ENCODE measurements at places on chromosomes 4 and X.
A peak's percentile ranks its signal among the peaks of the same experiment; 100 is the strongest.

DNA sequence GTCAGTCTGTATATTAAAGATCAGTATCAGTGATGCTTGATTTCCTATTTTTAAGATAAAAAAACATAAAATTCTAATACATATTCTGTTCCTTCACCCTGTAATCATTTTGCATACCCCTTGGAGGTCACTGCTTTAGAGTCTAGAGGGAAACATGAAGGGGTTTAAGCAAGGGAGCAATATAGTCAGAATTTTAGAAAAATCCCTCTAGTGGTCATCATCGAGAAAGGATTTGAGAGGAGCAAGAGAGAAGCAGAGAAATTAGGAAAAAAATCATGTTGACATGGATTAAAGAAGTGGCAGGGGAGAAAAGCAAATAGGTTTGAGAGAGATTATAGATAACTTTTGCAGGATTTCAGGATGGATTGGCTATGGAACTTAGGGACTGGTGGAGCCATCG is 11.1 kb downstream of the APEX2 start:
- no peak for DNase-seq

- DNase-seq: no peak
Measured at GRCh38 chr4:155907556-155907955, 4.1 kb downstream of the TDO2 start.

- no peak for DNase-seq
Measured at GRCh38 chr4:41205854-41206460, 8.4 kb downstream of the APBB2 start.

GRCh38 chrX:19647731-19648588 is 132.7 kb upstream of the MAP3K15 start:
- no peak for DNase-seq

DNA sequence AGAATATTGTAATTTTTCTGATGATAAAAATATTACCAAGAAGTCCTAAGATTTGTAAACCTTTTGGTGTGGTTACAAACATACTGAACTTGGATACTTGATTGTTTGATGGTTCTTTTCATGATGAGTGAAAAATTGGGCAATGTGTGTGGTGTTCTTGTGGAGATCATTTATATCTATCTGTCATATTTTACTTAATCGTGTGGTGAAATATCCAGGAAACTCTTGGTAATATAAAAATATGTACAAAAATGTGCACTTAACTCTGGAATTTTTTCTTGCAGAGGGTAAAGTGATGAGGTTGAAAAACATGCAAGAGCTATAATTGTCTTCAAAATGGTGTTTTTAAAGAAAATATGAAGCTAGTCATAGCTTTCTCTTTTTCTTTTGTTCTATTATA is 2.8 kb downstream of the DCUN1D4 start:
- no peak for DNase-seq

- DNase-seq: no peak
Measured at GRCh38 chrX:20311505-20311904, 44.8 kb upstream of the RPS6KA3 start.

DNA sequence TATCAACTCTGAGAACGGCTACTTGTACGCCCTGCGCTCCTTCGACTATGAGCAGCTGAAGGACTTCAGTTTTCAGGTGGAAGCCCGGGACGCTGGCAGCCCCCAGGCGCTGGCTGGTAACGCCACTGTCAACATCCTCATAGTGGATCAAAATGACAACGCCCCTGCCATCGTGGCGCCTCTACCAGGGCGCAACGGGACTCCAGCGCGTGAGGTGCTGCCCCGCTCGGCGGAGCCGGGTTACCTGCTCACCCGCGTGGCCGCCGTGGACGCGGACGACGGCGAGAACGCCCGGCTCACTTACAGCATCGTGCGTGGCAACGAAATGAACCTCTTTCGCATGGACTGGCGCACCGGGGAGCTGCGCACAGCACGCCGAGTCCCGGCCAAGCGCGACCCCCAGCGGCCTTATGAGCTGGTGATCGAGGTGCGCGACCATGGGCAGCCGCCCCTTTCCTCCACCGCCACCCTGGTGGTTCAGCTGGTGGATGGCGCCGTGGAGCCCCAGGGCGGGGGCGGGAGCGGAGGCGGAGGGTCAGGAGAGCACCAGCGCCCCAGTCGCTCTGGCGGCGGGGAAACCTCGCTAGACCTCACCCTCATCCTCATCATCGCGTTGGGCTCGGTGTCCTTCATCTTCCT is 2.7 kb downstream of the PCDH10 start:
- peak; percentile 49 for DNase-seq

- DNase-seq: no peak
Measured at GRCh38 chr4:119238068-119238722, 25.7 kb downstream of the USP53 start.

GRCh38 chr4:170089274-170089667 is 485 bp downstream of the AADAT start:
- DNase-seq: no peak

DNA sequence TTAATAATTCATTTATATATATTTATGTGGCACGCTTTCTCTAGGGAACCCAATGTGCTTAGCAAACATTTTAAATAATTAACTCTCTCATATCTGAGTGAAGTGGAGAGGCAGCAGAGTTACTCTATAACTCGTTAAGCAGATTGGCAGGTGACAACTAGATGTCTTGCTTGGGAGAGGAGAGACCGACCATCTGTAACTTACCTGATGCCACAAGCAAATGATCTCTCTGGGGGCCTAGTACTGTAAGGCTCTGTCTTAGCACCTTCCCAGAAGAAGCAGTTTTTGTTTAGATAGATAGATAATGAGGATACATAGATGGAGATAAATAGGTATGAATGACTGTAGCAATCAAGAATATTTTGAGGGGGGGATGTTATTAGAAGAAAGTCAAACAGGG is 11.9 kb upstream of the SEL1L3 start:
- no peak for DNase-seq

DNA sequence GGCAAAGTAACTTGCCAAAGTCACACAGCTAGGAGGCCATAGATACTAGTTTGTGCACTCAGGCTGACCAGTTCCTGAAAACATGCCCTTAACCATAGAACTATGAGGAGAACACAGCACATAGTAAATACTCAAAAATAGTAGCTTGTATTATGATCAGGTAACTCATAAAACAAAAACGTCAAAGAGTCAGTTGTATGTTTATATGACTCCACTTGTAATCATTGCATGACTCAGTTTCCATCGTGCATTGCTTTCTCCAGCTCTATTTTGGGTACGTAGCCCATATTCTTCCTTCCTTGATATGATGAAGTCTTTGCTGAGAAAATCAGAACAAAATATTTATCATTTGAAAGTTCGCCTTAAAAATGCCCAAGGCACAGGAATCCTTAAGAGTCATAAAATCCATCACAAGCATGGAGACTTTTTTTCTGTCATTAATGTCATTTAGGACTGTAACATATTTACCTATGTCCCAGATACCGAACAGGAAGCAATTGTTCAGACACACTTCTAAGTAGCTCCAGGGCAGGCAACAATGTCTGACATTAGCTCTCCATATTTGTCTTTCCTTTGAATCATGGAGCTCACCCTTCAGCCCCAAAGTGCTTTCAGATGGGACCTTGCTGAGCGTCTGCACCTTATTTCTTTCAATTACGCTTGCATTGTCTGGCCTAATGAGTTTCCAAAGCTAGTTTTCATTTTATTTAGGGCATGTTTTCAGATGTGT is 11.2 kb upstream of the MID1 start:
- no peak for DNase-seq

GRCh38 chr4:153824501-153824900 is 35.6 kb upstream of the SFRP2 start:
- DNase-seq: no peak

DNA sequence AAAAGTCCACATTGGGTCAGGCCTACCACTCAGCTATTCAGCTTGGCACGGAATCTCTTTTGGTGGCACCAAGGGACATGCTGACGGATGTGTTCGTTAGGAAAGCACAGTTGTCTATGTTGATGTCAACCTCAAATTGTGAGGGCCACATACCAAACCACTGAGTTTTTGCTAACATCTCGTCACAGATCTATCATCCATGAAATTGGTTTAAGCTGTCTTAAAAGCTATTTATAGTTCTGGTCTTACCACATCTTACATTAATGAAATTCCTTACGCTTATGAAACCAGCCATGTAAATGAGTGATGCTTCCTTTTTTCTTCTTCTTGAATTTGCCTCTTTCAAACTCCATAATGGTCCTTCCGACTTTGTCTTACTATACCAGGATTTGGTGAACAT is 101.5 kb downstream of the MGST2 start:
- DNase-seq: no peak

DNA sequence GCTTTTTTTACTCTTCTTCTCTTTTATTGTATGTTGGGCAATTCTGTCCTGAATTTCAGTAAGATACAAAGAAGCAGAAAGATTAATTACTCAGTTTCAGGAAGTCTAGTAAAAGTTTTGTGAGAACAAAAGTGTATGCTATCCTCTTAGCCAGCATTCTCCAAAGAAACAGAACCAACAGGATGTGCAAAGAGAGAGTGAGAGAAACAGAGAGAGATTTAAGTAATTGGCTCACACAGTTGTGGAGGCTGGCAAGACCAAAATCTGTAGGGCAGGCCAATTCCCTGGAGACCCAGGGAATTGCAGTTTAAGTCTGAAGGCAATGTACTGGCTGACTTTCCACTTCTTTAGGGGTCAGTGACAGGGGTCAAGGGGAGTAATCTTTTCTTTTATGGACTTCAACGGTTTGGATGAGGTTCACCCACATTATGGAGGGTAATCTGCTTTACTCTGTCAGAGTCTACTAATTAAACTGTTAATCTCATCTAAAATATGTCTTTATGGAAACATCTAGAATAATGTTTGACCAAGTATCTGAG is 59.2 kb upstream of the SLC39A8 start:
- DNase-seq: no peak

- no peak for DNase-seq
Measured at GRCh38 chr4:103915224-103915869, 195.6 kb upstream of the TACR3 start.

DNA sequence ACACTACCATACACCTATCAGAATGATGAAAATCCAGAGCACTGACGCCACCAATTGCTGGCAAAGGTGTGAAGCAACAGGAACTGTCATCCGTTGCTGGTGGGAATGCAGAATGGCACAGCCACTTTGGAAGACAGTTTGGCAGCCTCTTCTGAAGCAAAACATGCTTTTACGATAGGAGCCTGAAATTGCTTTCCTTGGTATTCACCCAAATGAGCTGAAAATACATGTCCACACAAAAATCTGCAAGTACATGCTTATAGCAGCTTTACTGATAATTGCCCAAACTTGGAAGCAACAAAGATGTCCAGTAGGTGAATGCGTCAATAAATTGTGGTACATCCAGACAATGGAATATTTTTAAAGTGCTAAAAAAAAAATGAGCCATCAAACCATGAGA is 322.8 kb upstream of the FAT1 start:
- DNase-seq: no peak

DNA sequence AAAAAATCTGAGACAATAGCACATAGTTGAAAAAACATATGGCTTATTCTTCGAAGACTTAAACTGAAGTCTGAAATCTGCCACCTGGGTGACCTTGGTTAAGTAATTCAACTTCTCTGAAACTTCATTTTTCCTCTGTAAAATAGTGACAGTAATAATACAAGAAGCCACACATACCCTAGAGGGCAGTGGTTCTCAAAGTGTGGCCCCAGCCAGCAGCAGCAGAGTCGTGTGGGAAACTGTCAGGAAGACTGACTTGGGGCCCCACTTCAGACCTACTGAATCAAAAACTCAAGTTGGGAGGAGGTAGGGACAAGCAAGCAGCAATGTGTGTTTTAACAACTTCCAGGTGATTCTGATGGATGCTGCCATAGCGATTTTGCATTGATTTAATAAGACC is 249.9 kb downstream of the HNRNPD start:
- no peak for DNase-seq

- no peak for DNase-seq
Measured at GRCh38 chr4:109803924-109804571, 2.2 kb upstream of the CFI start.

GRCh38 chrX:3476973-3477372 is 130.5 kb upstream of the MXRA5 start:
- DNase-seq: no peak
